ENCODE measurements at places on chromosomes 4 and X.

GRCh38 chr4:181968371-181968770 is 274.8 kb upstream of the TENM3 start:
- no peak for DNase-seq

DNA sequence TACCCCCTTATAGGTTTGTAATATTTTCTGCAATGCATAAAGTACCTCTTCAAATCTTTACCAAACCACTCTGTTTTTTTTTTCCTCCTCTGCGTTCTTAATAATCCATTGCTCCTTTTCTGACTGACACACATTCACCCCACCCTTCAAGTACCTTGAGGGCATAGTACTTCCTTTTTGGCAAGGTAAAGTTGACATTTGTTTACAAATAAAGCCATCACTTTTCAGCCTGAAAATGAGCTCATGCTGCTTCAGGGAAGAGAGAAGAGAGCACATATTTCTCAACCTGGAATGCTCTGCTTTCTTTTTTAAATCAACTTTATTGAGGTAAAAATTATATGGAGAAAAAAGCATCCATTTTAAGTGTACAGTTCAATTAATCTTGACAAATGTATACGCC is 113.9 kb downstream of the AGTR2 start:
- no peak for DNase-seq

GRCh38 chr4:138112389-138112788 is 129.8 kb downstream of the SLC7A11 start:
- DNase-seq = no peak

- peak; percentile 17 for DNase-seq
Measured at GRCh38 chrX:85111347-85111746, 107.7 kb downstream of the APOOL start.

DNA sequence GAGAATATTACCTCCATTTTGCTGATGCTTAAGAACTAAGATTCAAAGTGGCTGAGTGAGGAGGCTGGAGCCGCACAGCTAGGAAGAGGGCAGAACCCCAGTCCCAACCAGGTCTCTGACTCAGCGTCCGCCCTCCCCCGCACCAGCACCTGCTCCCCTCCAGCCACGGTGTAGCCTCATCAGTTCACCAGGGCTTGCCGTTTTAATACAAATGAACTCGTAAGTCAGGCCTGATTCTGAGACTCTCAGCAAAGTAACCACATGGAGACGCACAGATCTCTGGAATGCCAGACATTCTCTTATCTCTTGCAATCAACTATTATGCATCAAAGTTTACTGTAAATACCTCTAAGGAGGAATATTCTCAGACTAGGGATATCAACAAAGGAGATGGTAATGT is 52.4 kb downstream of the ENPP6 start:
- DNase-seq = no peak

DNA sequence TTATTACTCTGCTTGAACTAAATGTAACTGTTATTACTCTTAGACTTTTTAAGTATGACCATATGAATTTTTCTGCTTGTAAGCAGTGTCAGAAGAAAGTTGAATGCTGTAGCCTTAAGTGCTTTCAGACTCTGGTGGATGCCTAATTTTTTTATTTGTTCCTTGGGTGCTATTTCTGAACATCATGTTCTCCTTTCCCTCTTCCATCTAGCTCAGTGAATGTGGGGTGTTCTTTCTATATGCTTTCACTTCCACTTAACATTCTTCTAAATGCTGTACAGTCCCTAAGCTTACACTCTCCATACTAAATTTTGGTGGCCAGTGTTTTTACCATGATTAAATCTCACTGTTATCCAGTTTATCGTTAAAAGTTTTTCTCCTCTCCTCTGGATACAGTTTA is 3.6 kb downstream of the DCK start:
- no peak for DNase-seq

GRCh38 chrX:97096385-97096784 is 212.7 kb downstream of the RPA4 start:
- no peak for DNase-seq

Measured in activated CD4-positive, alpha-beta T cell treated with anti-CD3 and anti-CD28 coated beads for 36 hours (primary cell).